Panc1 (cell line): ENCODE measurements at places on chromosomes 4 and X. TPM values are rescaled to one million over a fixed set of nuclear protein-coding genes. Genes with fewer than 3 reads are reported as not detected.

GRCh38 chrX:67780694-67781109 lies 236.9 kb downstream of the AR start:
- DNase-seq = no peak

DNA sequence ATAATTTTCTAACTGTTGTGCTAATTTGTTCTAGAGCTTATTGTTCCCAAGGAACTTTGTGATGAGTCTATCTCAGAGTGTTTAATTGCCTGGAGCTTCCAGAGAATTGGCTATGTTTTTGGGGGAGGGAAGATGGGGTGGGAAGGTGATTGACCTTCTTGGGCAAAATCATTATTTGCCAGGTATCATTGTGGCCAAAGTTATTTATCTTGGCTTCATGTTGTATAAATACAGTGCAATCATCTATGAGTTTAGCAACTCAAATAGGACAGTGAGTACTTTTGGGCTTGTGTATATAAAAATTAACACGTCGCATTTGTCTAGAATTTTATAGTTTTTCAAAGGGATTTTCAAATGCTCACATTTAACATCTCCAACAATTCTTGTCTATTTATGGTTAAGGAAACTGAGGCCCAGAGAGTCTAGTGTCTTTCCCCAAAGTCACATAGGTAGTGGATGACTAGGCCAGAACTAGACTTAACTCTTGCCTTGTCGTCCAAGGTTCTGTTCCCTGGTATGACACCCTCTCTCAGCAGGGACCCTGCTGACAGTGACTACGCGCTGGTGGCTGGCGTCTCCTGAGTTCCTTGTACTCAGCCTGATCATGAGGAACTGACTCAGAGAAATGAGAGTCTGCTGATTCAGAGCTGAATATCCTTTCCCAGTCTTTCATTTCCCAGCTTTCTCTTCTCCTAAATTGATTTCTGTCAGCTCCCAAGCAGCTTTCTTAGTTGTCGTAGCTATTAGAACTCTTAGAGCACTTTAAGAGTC lies 27.7 kb downstream of the FNIP2 start:
- no peak for DNase-seq

GRCh38 chr4:188127214-188127874 lies 11.9 kb upstream of the TRIML1 start:
- peak; percentile 64 for DNase-seq

- DNase-seq = no peak
Measured at GRCh38 chr4:99960648-99961047, 10.6 kb upstream of the H2AZ1 start.

DNA sequence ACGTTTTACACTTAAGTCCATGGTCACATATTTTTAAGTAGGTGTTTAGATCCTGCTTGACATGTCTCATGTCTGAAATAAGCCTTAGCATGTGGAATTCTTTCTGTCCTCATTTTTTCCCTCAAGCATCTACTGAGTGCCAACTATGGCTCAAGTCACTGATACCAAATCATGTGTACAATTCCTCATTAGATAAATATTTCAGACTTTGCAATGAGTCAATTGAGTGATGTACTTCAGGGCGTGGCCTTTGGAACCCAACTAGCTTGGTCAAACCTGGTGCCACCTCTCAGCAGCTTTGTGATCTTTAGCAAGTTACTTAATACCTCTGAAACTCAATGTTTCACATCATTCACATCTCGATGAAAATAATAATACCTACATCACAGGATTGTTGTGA lies 12.6 kb upstream of the JADE1 start:
- no peak for DNase-seq

DNA sequence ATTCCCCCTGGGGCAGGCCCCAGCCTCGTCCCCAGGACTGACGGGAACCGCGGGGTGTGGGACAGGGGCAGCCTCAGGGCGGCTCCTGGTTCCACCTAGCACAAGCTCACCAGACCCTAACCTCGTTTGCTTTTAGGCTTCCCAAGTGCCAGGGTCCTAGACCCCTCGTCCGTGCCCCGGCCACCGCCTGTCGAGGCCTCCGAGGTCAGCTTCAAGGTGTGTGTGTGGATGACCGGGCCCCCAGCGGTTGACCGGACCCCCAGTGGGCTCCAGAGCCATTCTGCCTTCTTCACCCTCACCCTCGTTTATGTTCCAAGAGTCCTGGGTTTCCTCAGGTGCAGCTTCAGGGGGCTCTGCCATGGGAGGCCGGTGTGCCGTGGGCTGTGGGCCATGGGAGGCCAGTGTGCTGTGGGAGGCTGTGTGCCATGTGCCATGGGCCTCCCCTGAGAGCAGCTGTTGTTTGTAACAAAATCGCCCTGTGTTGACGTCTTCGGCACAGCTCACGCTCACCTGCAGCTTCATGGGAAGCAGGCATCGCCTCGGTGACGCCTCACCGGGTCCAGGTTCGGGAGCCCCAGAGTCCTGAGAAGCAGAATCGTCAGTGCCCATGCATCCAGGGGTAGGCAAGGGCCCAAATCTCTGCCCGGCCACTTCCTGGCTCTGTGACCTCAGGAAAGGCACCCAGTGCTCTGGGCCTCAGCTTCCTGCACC lies 43.0 kb upstream of the HMX1 start:
- no peak for DNase-seq

GRCh38 chr4:79827283-79827682 lies 245.7 kb downstream of the ANTXR2 start:
- DNase-seq = no peak

- DNase-seq = no peak
Measured at GRCh38 chrX:31934842-31935370, 863.1 kb upstream of the FTHL17 start.

- no peak for DNase-seq
Measured at GRCh38 chr4:103306870-103307375, 108.8 kb upstream of the CENPE start.

GRCh38 chr4:3184725-3185124 lies 64.2 kb upstream of the MSANTD1 start:
- DNase-seq = no peak

DNA sequence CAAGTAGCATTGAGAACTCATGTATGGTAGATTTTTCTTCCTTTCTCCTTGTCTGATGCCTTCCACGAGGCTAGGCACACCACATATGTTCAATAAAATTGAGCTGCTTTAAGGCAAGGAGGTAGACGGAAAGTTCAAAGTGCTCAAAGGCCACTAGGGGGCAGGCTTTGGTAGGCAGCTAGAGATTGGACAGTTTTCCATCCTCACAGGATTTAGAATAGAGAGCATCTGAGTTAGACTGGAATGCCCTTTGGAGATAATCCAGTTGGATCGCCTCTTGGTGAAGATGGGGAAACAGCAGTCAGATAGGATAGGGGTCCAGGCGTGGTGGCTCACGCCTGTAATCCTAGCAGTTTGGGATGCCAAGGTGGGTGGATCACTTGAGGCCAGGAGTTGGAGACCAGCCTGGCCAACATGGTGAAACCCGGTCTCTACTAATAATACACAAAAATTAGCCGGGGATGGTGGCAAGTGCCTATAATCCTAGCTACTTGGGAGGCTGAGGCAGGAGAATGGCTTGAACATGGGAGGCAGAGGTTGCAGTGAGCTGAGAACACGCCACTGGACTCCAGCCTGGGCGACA lies 30.4 kb downstream of the ELF4 start:
- DNase-seq = peak; percentile 54

GRCh38 chr4:83224502-83225197 lies 59.9 kb downstream of the COQ2 start:
- DNase-seq = no peak

DNA sequence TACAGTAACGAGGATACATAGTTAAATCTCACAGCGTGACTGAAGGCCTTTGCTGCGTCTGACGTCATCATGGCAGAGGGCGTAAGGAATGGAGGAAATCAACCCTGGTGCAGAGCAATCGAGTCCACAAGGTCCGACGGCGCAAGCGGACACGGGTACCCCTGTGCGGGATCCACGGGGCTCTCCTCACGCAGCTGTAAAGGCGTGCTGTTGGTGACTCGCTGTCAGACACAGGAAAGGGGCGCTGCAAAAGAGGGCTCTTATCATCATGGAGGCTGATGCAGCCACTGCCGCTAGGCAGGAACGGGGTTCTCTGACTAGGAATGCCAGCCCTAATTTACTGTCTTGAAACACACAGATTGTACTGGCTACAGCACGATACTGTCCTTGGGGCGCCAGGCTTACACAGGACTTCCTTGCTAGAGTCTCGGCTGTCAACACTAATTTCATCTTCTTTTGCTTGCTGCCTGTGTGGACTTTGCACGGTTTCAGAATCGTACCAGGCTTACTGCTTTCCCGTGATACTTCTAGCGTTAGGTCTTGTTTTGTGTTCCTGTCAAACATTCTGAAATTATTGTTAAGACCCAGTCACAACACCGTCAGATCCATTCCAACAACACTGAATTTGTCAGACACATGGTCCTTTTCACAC lies 13.6 kb downstream of the RNF212 start:
- no peak for DNase-seq

DNA sequence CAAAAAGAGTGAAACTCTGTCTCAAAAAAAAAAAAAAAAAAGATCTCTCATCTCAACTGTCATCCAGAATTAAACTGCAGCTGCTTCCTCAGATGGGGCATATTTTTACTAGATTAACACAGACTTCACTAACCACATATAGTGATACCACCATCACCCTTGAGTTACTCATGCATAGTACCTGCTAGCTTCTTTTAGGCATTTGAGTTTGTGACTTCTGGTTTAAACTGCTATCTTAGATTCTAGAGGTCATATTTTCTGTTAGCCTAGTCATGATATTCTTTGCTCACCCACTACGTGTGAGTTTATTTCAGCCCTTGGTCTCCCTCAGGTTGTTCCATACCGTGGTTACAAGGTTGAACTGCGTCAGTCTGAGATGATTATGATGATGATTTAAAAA lies 154.9 kb upstream of the BMP3 start:
- DNase-seq = no peak

GRCh38 chr4:16078195-16078760 lies 5.5 kb downstream of the PROM1 start:
- DNase-seq = no peak

DNA sequence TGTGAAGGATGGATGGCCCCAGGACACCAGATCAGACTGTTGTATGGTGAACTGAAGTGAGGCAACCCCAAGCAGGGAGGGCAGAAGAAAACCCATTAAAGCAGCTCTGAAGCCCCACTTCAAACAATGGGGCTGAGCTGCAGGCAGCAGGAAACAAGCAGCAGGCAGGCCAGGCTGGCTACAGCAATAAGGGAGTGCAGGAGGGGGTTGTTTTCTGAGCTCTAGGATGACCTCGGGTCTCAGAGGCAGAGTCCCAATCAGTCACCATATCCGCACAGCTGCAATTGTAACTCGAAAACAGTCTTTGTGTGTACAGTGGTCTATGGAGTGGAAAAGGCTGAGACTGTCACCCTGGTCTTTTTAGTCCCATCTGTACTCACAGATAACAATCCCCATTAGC lies 90.4 kb downstream of the COL4A6 start:
- DNase-seq = no peak

- DNase-seq = no peak
Measured at GRCh38 chr4:76984127-76984526, 34.6 kb downstream of the SEPTIN11 start.

DNA sequence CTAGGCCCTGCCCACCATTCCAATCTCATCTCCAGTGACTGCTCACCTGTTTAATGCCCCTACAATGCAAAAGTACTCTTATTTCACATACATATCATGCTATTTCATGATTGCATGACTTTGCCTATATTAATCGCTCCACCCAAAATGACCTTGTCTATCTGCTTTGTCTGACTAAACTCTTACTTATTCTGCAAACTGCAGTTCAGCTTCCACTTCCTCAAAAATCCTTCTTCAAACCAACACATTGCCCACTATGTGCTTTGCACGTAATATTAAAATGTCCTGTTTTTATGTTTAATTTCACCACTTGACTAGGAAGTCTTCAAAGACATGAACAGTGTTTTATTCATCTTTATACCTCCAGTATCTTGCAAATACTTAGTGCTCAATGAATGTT lies 229.6 kb downstream of the OPHN1 start:
- DNase-seq = no peak

- DNase-seq = no peak
Measured at GRCh38 chrX:9349572-9350494, 115.0 kb upstream of the TBL1X start.

DNA sequence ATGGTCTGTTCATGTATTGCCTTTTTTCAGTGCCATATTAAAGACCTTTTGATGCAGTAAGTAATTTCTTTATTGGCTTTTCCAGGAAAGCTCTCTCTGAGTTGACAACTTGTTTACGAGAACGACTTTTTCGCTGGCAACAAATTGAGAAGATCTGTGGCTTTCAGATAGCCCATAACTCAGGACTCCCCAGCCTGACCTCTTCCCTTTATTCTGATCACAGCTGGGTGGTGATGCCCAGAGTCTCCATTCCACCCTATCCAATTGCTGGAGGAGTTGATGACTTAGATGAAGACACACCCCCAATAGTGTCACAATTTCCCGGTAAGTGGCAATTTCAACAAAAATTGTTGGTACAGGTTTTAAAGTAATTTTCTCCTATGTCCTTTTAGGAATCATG lies 148.0 kb downstream of the STIM2 start:
- DNase-seq = no peak

GRCh38 chr4:153024466-153024865 lies 88.3 kb downstream of the FHDC1 start:
- DNase-seq = no peak

DNA sequence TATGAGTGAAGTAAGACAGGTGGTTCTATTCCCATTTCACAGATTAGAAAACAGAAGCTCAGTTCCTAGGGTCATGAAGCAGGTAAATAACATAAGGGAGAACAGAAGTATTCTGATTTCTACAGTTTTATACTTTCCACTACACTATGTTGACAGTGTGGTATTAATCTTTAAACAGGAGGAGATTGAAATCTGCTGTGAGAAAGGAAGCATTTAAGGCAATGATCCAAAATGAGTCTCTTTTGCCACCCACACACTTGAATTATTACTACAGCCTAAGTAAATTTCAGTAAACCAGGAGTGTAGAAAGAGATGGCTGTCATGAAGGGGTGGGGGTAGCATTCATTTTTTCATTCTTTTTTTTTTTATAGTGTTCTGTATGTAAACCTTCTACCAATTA lies 893.0 kb downstream of the C4orf33 start:
- no peak for DNase-seq

- DNase-seq = no peak
Measured at GRCh38 chr4:3484057-3484973, 21.2 kb downstream of the DOK7 start.

Gene IL21
- total RNA-seq = not detected

Gene REPS2
- total RNA-seq = 4.5 TPM

Gene DUX4
- not detected for total RNA-seq

Gene AVPR2
- 10.6 TPM for total RNA-seq

Gene RPL39
- total RNA-seq = 1,882 TPM

Gene PASD1
- not detected for total RNA-seq

Gene PDZD4
- 37.2 TPM for total RNA-seq

Gene EPGN
- not detected for total RNA-seq

Gene TRIML2
- not detected for total RNA-seq

Gene SH3RF1
- 11.5 TPM for total RNA-seq

Gene LAP3
- 51.4 TPM for total RNA-seq

Gene POU4F2
- not detected for total RNA-seq

Gene FAM9B
- total RNA-seq = not detected

Gene NKX6-1
- 1.1 TPM for total RNA-seq

Gene ATP6AP2
- 72.7 TPM for total RNA-seq
